RPMI8226 (cell line): ENCODE measurements at places on chromosomes 11 and 22.

DNA sequence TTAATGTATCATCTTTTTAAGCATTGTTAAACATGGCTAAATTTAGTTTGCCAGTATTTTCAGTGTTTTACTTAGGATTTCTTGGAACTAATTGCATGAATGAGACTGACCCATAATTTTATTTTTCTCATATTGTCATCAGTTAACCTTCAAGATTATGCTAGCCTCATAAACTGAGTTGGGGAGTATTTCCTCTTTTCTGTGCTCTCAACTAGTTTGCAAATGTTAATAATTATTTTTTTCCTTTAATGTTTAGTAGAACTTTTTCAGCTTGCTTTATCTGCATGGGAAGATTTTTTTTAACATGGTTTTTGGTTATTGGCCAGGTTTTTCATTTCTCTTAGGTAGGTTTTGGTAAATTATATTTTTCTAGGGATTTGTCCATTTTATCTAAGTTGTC lies 235.4 kb upstream of the SESN3 start:
- DNase-seq, result no peak

GRCh38 chr11:69801513-69802335 lies 17.5 kb downstream of the FGF3 start:
- DNase-seq, result peak; percentile 47

DNA sequence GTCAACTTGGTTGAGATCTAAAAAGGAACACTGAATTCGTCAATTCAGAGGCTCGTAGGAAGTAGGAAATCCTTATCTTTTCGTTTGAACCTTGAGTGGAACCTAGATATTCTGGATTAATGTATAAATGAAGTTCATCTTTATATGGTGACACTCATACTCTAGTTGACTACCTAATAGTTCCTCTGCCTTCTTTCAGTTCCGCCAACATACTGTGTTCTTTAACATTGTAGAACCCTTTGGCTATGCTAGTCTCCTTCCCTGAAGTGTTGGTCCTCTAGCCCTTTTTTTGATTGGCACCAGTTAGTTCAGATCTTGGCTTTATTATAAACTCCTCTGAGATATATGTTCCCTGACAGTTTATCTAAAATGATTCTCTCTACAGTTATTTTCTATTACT lies 1.5 kb downstream of the ATM start:
- no peak for DNase-seq

- DNase-seq, result no peak
Measured at GRCh38 chr22:42265321-42265720, 5.1 kb downstream of the TCF20 start.

DNA sequence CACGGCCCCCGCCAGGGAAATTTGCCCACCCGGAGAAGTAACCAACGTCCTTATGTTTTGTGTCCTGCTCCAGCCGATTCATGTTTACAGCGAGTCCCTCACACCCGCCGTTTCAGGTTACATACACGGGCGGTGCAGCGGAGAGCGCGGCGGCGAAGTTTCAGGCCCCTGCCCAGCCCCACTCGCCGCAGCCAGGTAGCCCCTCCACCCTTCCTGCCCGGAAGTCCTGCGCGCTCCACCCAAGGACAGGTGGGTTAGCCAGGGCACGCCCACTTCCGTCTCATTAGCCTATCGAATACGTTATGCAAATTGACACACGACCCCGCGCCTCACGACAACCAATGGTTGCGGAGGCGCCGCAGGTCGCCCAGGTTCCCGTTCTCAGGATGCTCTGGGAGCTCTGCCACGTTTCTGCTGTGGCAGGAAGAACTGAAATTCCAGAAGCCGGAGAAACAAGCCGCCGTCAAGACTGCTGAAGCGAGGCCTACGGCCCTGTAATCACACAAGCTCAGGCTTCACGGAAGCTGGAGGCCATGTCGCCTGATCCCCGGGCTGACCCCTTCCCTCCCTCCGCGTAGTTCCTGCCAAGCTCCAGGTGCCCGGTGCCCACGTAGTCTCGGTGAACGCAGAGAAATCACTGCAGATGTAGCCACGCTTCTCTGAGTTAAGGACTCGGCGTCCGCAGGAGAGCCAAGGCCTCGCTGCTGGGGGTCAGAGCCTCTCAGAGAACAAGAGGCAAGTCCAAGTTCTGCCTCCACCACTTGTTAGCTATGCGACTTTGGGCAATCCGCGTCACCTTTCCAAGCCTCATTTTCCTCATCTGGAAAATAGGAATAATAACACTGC lies 22.4 kb upstream of the MYH9 start:
- DNase-seq, result peak; percentile 85

DNA sequence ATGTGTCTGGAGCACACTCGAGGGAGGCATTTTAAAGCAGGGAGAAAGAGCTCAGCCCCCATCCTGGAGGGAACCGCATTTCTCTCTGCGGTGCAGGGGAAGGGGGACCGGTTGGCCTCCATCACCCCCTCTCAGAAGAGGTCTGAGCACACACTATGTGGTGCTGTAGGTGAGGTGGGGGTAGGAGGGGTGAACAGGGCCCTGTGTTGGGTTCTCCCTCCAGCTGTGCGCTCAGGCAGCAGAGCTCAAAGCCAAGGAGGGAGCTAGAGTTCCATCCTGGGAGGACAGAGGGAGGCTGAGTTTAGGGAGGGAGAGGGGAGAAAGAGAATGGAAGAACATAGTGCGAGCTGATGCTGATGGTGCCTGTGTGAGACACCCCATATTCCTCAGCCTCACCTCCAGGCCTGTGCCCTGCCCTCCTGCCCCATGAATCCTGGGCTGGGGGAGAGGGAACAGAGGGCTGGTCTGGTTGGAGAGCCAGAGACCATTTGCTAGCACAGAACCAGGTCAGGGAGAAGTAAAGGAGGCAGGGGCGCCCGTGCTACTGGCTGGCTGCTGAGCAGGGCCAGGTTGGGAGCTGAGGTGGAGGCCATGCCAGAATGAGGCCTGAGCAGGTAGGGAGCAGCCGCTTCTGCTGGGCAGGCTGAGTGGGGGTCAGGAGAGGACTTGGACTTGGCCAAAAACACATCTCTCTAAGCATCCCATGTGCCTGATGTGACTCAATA lies 43.7 kb downstream of the ALX4 start:
- DNase-seq, result no peak
